Psoas muscle (tissue), 8 donors: ENCODE measurements at places on chromosomes 7 and 10.

GRCh38 chr7:85175217-85175616, 11.6 kb downstream of the SEMA3D start:
- DNase-seq = no peak

DNA sequence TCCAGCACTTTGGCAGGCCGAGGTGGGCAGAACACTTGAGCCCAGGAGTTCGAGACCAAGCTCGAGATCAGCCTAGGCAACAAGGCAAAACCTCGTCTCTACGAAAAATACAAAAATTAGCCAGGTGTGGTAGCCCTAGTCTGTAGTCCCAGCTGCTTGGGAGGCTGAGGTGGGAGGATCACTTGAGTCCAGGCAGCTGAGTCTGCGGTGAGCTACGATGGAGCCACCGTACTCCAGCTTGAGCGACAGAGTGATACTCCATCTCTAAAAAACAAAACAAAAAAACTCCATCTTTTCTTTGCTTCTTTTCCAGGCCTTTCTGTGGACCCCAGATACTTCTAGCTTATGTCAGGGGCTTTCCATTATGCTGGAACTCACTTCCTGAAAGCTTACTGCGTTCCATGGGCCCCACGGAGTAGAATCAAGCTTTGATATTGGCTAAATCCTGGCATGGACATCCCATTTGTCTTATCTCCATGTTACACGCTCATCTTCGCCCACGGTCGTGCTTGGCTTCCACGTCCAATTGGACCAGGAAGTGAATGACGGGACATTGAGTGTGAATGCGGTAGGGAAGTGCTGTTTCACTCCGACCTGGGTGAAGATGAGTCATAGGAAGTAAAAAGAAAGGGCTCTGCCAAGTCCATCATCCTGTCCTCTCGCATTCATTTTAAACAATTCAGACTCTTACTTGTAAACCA, 45.7 kb downstream of the FAM171A1 start:
- no peak for DNase-seq

- no peak for DNase-seq
Measured at GRCh38 chr10:120017733-120018417, 125.3 kb downstream of the SEC23IP start.

GRCh38 chr10:128476368-128476725, 350.1 kb upstream of the MKI67 start:
- no peak for DNase-seq

- DNase-seq = no peak
Measured at GRCh38 chr7:6451224-6451705, 3.5 kb upstream of the DAGLB start.

DNA sequence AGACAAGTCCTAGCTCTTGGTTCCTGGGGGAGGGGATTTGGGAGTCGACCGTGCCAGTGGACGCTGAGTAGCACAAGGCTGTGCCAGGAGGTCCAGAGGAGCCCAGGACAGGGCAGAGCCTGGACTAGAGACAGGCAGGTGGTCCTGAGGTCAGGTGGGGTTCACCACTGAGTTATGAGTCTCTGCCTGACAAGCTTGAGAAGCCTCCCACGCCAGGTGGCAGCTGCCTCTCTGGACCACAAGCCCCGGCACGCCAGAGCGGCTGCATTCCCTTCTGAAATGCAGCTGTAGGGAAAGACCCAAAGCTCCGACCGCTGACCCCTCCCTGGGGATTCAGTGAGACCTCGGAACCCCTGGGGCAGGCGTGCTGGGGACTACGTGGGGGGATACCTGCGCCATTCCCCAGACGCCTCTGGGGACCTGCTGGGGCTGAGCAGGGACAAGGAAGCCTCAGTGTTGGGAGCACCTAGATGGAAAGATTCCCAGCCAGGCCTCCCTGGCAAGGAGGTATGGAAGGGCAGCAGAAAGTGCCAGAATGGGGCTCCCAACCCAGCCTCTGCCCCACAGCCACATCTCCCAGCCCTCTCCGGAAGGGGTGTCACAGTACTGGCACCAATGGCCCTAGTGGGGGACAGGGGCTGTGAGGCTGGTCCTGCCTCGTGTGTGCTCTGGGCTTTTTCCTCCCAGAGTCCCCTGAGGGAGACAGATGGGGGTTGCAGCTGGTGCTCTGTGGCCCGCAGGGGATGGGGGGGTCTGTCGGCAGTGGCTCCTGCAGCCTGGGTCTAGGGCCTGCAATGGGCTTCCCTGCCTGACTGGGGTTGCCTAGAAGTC, 29.0 kb downstream of the PDGFA start:
- DNase-seq = peak; percentile 44
